WTC11 (cell line): ENCODE measurements at places on chromosomes 2 and 18. TPM values are rescaled to one million over a fixed set of nuclear protein-coding genes. Genes with fewer than 3 reads are reported as not detected.

DNA sequence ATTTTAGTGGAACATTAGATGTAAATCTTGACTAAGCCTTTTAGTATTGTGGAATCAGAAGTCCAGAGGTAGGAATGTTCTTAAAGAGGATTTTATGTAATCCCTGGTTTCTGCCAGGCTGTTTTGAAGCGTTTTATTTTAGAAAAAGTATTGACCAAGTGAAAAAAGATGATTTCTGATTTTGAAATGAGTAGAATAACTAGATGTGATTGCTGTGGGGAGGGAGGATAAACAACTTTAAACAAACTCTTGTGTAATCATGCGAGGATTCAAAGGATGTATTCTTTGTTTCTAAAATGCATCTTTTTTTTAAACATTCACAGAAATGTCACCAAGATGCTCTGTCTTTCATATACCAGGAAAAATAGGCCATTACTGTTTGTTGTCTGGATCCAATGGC is 53.9 kb downstream of the PHLPP1 start:
- H3K36me3 ChIP-seq = peaks cover 11% of the 10 kb centered on the region
- DNase-seq = no peak
- H3K27ac ChIP-seq = peak overlapping the region; percentile 43; the same call in 1 of the 2 replicates
- H3K4me1 ChIP-seq = peaks cover 69% of the 10 kb centered on the region
- H3K4me3 ChIP-seq = no peak overlapping the region
- H3K27me3 ChIP-seq = no peaks in the 10 kb centered on the region

DNA sequence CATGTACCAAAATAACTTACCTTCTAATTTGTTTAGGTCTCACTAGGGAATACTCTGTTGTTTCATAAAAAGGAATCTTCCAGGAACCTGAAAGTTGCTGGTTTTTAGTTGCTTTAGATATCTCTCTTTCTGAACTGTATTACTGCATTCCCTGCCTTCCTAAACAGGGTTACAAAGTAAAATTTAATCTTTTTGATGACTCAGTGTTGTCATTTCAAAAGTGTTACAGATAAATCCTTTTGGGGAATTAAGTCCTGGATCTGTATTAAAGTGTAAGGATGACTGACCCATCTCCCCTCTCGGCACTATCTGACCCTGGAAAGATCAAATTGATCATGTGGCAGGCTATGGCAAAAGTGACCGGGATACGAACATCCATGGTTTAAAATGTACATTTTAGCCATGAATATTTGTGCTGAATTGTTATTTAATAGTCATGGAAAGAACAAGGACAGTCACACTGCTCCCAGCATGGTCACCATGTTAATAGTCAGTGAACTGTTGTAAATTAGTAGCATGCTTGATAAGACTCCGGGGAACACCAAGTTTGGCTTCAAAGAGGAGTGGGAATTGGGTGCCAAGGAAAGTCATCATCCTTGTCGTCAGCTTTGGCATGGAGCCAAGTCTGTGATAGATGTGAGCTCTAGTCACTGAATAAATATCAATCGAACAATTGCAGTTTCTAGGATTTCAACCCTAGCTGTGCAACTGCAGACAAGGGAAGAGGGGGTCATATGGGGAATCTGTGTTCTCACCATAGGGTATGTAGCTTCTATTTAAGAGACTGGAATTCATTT is 4.2 kb downstream of the PLEKHA3 start:
- no peak overlapping the region for H3K27ac ChIP-seq
- H3K27me3 ChIP-seq = no peaks in the 10 kb centered on the region
- H3K4me1 ChIP-seq = peaks cover 21% of the 10 kb centered on the region
- DNase-seq = no peak
- H3K36me3 ChIP-seq = peaks cover 2% of the 10 kb centered on the region

DNA sequence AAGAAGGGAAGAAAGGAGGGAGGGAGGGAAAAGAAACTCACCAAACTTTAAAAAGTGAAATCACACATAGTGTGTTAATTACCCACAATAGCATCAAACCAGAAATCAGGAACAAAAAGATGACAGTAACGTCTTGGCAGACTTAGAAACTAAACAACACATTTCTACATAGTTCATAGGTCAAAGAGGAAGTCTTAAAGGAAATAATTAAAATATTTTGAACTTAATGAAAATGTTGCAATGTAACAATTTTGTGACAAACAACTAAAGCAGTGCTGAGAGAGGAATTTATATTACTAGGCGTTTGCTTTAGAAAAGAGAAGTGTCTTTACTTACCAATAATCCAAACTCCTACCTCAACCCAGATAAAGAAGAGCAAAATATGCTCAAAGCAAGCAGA is 505.0 kb upstream of the ID2 start:
- no peaks in the 10 kb centered on the region; the same call in 1 of the 2 replicates for H3K27me3 ChIP-seq
- H3K27ac ChIP-seq = no peak overlapping the region
- DNase-seq = no peak
- H3K4me1 ChIP-seq = peaks cover 11% of the 10 kb centered on the region
- no peak overlapping the region for H3K4me3 ChIP-seq

DNA sequence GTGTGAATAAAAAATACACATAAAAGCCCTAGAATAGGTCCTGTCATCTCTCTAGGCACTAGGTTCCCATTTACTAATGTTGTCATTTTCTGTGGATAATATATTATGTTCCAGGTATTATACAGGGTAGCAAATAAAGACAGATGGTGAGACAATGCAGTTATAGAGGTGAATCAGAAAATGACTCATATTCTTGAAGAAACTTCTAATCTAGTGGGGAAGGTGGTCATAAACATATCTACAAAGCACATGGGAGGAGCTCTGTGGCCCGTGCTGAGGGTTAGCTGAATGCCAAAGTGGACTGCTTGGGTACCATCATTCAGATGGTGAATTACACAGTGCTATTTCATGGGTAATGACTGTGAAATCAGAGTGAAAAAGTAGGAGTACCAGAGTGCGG is 700.9 kb downstream of the ERBB4 start:
- no peaks in the 10 kb centered on the region for H3K27me3 ChIP-seq
- H3K36me3 ChIP-seq = no peaks in the 10 kb centered on the region
- no peak for DNase-seq
- peaks cover 10% of the 10 kb centered on the region for H3K4me1 ChIP-seq
- H3K4me3 ChIP-seq = no peak overlapping the region

GRCh38 chr2:99106913-99107312 is 34.6 kb upstream of the C2orf15 start:
- no peak overlapping the region for H3K27ac ChIP-seq
- no peak for DNase-seq
- H3K4me1 ChIP-seq = no peaks in the 10 kb centered on the region

DNA sequence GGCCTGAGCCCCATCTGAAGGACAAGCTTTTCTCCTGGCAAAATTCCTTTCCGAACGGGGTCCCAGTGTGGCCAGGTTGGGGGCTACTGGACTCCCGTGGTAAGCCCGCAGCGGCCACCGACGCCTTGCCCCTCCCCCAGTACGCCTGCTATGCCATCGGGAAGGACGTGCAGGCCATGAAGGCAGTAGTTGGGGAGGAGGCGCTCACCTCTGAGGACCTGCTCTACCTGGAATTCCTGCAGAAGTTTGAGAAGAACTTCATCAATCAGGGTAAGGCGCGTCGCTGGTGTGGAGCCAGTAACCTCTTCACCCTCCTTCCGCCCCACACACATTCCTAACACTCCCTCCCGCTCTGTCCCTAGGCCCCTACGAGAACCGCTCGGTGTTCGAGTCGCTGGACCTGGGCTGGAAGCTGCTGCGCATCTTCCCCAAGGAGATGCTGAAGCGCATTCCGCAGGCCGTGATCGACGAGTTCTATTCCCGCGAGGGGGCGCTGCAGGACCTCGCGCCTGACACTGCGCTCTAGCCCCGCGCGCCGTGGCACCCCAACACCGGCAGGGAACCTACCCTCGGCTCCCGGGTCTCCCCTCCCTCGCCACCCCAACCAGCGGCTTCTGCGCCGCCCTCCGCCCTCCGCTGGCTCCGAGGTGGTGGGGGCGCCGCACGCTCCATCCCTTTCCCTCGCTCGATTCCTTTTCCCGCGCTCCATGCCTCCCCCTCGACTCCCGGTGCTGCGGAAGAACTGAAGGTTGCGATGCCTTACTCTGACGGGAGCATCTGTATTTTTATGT is 13.6 kb upstream of the ANKRD53 start:
- peak overlapping the region; percentile 63 for H3K4me3 ChIP-seq
- no peak overlapping the region for H3K27ac ChIP-seq
- H3K4me1 ChIP-seq = peaks cover 3% of the 10 kb centered on the region
- H3K36me3 ChIP-seq = no peaks in the 10 kb centered on the region

IL1A gene
- 0.34 to 0.55 TPM (median 0.42 TPM) in 3 replicates for total RNA-seq

NMUR1 gene
- total RNA-seq = 0.42 to 0.44 TPM (median 0.44 TPM) in 3 replicates

DNA sequence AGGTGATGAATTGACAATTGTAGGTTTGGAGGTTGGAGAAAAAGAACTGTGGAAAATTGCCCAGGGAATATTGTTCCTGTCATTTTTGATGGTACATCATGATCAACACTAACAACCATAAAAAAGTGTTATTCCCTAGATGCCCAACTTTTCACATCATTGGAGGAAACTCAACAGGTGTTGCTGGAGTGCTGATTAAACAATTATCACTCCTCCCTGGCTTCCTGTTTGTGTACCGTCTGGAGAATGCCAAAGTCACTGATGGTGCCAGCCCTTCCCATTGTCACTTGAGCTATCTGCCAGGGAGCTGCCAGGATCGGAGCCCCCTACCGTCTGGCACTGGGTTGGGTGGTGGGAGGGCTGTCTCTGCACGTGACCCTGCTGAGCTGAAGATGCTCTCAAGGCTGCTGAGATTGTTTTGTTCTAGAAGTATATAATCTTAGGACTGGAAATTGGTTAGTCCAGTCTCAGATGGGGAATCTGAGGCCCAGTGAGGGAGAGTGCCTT is 156.9 kb downstream of the PRKCE start:
- H3K36me3 ChIP-seq = no peaks in the 10 kb centered on the region
- no peak overlapping the region for H3K27ac ChIP-seq
- H3K4me1 ChIP-seq = peaks cover 20% of the 10 kb centered on the region
- H3K27me3 ChIP-seq = no peaks in the 10 kb centered on the region

- H3K4me1 ChIP-seq = no peaks in the 10 kb centered on the region
- H3K27me3 ChIP-seq = no peaks in the 10 kb centered on the region
- H3K4me3 ChIP-seq = no peak overlapping the region
These were observed 516.9 kb upstream of the DSEL start for GRCh38 chr18:68033466-68033865.

SEPTIN10 gene
- 86.8 to 92.1 TPM (median 90.1 TPM) in 3 replicates for total RNA-seq

DNA sequence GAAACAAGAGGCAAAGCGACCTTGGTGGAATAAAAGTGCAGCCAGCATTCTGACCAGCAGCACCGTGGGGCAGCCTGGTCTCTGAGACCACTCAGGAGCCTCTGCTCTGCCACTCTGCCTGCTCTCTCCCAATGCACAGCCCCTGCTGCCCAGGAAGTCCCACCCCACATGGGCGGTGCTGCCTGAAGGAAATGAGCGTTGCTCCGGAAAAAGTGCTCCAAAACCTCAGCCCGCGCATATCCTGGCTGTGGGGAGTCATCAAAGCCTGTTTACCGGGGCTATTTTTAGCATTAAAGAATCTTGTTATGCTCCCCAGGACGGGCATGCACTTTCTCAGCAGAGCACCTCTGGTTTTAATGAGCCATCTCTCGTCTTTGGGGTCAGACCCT is 54.5 kb downstream of the EPAS1 start:
- no peak overlapping the region for H3K4me3 ChIP-seq
- H3K36me3 ChIP-seq = no peaks in the 10 kb centered on the region
- DNase-seq = no peak
- peaks cover 28% of the 10 kb centered on the region for H3K4me1 ChIP-seq

PAIP2B gene
- total RNA-seq = 19.3 to 22.4 TPM (median 22.2 TPM) in 3 replicates

DNA sequence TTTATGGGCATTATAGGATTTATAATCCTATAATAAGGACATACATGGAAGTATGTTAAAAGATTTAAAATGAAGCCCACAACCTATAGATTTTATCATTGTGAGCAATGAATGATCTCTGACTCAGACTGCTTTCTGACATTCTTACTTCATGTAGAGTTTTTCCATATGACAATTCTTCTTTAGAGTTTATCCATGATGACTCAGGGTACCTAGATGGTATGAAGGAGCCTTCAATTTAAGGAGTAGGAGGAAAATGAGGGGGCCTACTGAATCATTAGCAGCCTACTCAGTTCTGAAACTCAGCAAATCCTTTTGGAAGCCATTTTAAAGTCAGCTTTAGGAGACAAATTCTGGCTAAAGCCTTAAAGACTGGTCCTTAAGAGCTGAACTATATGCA is 10.4 kb downstream of the PELI1 start:
- H3K36me3 ChIP-seq = peaks cover 3% of the 10 kb centered on the region
- DNase-seq = no peak
- no peak overlapping the region for H3K4me3 ChIP-seq

DNA sequence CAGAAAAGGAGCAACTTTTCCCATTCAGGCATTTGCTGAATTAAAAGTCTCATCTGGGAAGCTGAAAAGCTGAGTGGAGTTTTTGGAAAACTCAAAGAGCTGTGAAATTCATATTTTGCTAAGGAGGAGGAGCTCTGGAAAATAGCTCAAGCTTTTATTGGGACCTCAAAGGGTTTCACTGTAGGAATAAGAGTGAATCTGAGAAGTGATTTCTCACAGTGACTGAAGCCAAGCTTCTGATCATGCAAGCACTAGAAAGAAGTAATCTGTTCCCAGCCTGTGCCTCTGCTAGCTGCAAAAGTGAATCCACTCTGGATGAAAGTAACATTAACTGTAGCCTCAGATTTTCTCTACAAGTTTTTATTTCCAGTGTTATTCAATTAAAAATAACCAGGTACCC is 283.3 kb downstream of the PTPRM start:
- no peak overlapping the region for H3K27ac ChIP-seq
- no peaks in the 10 kb centered on the region for H3K27me3 ChIP-seq
- DNase-seq = no peak
- peaks cover 5% of the 10 kb centered on the region for H3K4me1 ChIP-seq

DNA sequence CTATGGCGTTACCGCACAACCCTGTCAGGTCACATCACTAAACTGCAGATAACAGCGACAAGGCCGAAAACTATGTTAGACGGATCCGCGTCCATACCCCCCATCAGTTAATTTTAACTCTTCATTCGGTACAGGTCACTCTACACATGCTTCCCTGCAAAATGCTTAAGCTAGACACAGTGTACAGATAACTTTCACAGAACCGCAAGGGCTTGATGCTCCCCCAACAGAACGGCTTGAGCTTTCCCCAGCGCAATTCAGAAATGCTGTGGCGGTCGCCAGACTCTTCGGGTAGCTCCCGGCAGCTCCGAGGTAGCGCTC is 283 bp upstream of the RBBP8 start:
- H3K27me3 ChIP-seq = peaks cover 6% of the 10 kb centered on the region; the same call in 1 of the 2 replicates
- peaks cover 8% of the 10 kb centered on the region for H3K36me3 ChIP-seq
- peak overlapping the region; percentile 79 for H3K4me3 ChIP-seq

- H3K36me3 ChIP-seq = no peaks in the 10 kb centered on the region
- H3K4me1 ChIP-seq = peaks cover 39% of the 10 kb centered on the region
- no peaks in the 10 kb centered on the region; the same call in 1 of the 2 replicates for H3K27me3 ChIP-seq
- DNase-seq = no peak
- H3K27ac ChIP-seq = no peak overlapping the region
These were observed 226.8 kb downstream of the LDLRAD4 start for GRCh38 chr18:13445241-13445897.
